Caki2 (cell line): ENCODE measurements at places on chromosomes 11 and 22.

DNA sequence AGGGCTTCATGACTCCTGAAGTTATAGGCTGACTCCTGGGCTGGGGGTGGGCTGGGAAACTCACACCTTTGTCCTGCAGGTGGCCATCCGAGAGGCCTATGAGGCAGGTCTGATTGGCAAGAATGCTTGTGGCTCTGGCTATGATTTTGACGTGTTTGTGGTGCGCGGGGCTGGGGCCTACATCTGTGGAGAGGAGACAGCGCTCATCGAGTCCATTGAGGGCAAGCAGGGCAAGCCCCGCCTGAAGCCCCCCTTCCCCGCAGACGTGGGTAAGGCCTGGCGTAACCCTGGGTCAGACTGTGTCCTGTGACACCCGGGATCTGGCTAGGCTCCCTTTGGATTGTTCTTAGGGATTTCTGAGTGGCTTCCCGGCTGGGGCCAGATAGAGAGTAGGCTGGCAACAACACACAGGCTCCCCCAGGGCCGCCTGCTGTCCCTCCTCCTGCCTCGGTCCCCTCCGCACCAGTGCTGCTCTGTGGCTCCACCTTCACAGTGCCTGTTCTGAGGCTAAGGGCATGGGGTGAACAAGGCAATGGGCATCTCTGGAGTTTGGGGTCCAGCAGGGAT, 3.6 kb downstream of the NDUFV1 start:
- DNase-seq = no peak

- DNase-seq = no peak
Measured at GRCh38 chr11:1978720-1979473, 18.7 kb downstream of the H19 start.

- DNase-seq = no peak
Measured at GRCh38 chr11:19055016-19055415, 5.5 kb downstream of the MRGPRX2 start.

DNA sequence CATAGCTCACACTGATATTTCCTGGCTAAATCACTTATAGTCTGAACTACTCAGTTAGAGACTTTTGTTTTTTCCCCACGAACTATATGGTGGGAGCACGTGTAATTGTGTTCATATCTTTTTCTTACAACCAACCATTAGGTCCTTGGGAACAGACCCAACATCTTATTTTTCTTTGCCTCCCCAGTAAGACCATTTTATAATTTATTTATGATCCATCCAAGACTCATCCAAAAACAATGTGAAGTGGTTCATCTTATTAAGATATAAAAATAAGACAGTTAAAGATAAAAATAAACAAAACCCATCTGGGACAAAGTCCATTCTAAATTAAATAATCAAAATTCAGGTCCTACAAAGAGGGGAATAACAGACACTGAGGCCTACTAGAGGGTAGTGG, 90.8 kb downstream of the FAM168A start:
- no peak for DNase-seq

GRCh38 chr11:104238916-104239315, 75.0 kb upstream of the PDGFD start:
- DNase-seq = no peak

GRCh38 chr22:36366291-36366708, 21.5 kb downstream of the MYH9 start:
- DNase-seq = no peak

GRCh38 chr11:11860103-11860979, 18.6 kb downstream of the USP47 start:
- no peak for DNase-seq

- DNase-seq = peak; percentile 90
Measured at GRCh38 chr22:34812631-34813030, 253.3 kb upstream of the ISX start.

- peak; percentile 49 for DNase-seq
Measured at GRCh38 chr11:70111269-70112016, 33.3 kb downstream of the ANO1 start.

DNA sequence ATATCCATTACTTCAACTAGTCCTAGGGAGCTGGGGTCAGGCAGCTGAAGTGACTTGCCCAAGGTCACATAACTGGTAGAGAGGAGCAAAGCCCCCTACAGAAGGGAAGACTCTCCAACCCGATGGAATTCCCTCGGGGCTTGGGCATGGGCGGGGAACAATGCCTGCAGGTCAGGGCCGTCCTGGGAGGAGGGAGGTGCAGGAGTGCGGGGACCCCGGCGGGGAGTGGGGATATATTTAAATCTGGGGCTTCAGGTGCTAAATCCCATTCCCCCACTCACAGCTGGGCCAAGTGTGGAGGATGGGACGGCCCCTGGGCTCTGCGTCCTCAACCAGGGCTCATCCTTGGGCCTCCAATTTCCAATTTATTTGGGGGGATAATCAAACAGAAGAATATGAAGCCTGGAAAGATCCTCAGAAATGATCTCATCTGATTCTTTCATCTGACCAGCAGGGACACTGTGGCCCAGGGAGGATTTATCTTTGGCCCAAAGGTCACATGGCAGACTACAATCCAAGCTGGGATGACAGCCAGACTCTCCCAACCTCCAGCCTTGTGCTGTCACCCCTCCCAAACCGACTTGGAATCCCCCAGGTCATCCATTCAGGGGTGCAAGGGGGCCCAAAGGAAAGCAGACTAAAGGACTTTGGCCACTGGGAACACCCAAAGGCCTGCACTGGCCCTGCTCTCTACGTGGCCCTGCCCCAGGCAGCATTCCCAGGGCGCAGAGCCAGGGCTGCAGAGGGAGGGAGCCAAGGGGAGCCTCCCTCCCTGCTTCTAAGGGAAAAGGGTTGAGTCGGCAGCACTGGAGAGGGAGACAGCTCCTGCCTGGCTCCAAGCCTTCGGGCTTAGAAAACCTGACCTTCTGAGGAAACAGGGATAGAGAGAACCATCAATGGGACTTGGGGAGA, 8.7 kb upstream of the C1QTNF6 start:
- DNase-seq = peak; percentile 95
